ENCODE measurements at places on chromosomes 5 and 9.

GRCh38 chr9:14441976-14442651 lies 128.2 kb upstream of the NFIB start:
- DNase-seq: no peak

- DNase-seq: no peak
These were observed 16.0 kb downstream of the DOCK2 start for GRCh38 chr5:169653091-169653490.

- no peak for DNase-seq
These were observed 140.5 kb upstream of the TUT7 start for GRCh38 chr9:86494644-86495111.

DNA sequence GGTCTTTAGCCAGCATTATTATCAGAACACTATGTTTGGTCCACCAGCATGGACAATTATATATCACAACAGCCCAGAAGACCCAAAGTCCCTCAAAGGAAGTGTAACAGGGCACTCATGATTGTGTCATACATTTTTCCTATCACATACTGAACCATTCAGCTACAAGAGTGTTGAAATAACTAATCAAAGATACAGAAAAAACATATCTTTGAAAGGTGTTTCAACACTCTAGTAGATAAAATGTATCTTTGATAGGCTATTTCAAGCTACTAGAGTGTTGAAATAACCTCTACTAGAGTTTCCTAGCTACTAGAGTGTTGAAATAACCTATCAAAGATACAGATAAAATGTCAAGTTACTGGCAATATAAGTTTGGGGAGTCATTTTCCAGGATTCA lies 545.0 kb downstream of the PRR16 start:
- no peak for DNase-seq

GRCh38 chr9:35548571-35548970 lies 56.5 kb upstream of the TESK1 start:
- no peak for DNase-seq

GRCh38 chr5:95048628-95049027 lies 236.3 kb downstream of the MCTP1 start:
- no peak for DNase-seq

Measured in activated naive CD4-positive, alpha-beta T cell treated with anti-CD3 and anti-CD28 coated beads for 36 hours (primary cell).